ENCODE measurements at places on chromosomes 12 and 14.

DNA sequence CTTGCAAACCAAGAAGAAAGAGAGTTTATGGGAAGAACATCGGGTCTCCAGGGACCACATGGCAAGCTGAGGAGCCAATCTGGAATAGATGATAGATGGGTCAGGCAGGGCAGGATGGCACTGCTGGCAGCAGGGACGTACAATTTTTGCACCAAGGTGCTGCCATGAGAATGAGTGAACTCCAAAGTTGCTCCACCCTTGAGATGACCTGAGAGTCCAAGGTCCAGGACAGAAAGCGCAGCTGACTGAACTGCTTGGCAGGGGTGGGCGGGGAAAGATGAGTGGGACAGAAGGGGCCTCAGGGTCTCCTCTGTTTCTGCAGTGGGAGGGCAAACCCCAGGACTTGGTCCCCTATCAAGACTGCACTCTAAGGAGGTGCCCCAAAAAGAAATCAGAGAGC is 136.7 kb upstream of the GSC start:
- no peak for DNase-seq

DNA sequence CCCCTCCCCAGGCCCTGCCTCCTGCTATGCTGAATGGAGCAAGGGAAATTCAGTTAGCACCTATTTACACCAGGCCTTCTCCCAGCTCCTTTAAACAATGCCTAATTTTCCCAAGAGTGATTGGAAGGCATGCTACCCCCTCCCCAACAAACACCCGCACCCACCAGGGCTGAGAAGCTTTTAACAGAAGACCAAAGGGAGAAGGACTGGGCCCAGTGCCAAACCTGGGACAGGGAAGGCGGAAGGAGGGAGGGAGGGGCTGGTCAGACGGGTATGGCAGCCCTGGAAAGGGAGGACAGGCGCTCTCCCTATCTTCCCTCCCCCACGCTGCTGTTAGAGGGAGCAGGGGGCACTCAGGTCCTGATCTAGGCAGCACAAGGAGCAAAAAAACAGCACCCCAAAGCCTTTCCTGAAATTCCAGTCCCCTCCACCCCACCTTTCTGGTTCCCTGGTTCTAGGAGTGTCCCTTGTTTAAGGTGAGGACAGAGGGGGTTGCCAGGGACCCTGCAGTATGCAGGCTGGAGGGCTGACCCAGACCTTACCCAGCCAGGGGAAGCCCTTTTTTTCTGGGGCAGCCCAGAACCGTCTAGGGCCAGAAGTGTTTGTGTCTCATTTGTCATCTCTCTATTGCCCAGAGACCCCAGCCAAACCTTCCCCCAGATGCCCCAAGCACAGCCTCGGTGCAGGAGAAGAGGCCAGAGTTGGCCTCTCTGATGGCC is 2.4 kb upstream of the KRT8 start:
- DNase-seq = no peak

DNA sequence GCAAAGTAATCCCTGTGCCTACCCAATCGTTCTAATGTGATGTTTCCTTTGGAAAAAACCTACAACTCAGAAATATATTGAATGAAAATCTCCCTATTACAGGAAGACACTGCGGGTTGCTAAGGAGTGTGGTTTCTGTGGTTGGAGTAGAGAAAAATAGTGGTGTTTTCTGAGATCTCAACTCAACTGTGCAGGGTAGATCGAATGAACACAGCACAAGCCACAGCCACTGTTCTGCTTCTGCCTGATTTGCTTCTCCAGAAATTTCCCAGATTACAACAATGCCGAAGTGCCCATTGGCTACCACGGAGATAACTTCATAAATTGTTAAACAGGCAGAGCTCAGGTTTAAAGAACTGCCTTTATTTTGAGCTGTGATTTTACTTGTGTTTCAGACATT is 480.4 kb downstream of the DIO2 start:
- DNase-seq = no peak

- no peak for DNase-seq
Measured at GRCh38 chr12:120229071-120229486, 28.2 kb upstream of the RPLP0 start.

DNA sequence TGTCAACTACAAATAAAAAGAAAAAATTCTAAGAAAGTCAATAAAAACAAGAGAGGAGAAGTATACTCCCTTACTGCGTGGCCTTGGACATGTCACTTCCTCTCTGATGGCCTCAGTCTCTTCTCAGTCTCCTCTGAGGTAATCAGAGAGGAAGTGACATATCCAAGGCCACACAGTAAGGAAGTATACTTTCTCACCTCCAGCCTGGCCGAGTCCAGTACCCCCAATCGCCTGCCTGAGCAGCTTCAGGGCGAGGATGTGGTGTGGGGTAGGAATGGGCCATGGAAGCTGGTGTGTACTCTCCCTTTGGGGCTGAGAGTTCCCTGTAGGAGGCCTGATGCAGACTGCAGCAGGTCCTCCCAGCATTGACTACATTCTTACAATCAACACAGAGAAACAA is 15.8 kb downstream of the VDR start:
- peak; percentile 52 for DNase-seq

DNA sequence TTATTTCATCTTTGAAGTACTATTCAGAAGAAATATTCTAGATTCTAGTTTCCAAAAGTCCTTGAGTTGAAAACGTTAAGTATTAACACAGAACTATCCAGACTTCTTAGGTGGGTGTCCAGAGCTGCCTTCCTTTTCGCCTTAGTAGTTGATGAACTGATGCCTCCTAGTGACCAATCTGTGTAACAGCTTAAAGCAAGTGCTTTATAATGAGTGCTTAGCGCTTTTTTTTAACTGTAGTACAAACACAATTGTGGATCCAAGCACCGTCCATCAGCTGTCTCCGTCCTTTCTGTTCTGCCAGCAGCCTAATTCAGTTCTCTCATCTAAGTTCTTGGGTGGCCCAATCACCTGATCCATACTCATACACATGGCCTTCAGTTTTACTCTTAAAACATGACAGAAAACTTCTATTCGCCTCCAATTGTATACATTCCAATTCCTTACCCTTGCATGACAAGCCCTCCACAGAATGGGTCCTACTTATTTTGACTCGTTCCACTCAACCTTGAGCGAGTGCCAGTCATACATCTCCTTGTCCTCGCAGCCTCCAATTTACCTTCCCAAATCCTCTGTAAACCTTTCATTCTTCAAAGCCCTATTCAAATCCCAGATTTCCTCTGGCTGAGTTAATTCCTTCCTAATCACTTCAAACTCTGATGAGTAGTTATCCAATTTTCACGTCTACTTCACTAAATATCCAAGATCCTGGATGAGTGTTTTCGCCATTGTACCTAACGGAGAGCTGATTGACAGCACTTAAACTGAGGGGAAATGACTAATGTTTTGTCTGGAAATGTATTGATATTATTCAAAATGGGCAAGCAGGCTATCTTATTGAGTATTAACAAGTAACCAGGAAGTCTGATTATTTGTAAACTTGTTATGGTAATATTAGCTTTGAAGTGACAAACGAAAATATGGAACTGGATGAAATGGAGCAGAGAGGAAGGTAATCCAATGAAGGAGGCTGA is 5.8 kb upstream of the PHLDA1 start:
- peak; percentile 32 for DNase-seq

DNA sequence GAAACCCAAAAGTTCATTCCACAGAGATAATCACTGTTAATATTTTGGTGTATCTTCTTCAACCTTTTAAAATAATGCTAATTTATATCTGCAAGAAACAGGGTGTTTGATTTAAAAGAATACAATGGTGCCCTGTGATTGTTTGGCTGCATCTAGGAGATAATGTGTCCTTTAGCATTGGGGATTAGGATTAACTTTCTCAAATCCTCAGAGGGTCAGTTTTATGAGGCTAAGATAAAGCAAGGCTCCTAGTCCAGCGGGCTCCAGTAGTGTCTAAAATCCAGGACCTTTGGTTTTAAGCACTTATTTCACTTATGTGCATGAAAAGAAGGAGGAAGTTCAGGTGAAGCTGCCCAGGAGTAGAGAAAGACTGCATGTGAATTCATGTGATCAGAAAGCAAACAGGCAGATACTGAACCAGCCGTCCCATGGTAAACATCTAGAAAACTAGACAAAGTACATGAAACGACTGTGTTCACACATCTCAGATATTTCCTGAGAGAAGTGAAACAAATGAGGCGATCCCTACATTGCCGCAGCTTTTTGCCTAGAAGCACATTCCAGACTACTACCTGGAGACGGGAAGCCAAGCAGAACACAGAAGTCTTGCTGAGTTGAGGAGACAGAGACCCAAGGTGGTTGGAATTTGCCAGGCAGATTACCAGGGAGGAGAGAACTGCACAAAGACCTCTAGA is 129.1 kb upstream of the MAX start:
- DNase-seq = no peak

DNA sequence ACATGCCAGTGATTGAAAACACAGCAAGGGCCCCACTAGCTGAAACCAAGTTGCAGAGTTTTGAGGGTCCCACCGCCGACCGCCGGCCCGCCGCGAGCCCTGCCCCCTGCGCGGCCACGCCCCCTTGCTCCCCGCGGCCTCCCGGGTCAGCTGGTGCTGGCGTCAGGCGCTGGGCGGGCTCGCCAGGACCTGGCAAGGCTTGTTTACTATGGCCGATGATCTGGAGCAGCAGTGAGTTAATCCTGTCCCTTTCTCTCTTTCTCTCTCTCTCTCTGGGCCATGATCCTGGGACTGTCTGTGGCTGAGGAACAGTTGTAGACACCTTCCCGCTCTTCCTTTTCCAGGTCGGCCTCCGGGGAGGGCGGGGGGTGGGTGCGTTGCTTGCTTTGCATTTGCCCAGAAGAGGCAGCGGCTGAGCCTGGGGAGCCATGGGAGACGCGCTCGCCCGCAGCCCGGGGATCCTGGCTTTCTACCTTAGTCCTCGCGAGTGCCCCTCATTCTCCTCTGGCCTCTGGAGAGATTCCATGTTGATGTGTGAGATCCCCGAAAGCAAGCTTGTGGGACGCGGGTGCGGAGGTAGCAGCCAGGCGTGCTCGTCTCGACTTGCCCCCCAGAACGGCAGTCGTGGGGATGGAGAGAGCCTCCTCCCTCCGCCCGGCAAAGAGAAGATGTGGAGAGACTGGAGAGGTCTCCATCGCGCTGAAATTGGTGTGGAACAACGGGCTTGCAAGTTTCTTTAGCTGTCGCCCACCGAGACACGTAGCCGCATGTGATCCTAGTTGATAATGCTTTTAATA is at the start of gene ABHD4:
Gene ABHD4 (plus strand): TSS at position 202 of the 797 bp plus-strand sequence. CDS start 7 bp downstream, at position 209.
- DNase-seq = peak; percentile 70

DNA sequence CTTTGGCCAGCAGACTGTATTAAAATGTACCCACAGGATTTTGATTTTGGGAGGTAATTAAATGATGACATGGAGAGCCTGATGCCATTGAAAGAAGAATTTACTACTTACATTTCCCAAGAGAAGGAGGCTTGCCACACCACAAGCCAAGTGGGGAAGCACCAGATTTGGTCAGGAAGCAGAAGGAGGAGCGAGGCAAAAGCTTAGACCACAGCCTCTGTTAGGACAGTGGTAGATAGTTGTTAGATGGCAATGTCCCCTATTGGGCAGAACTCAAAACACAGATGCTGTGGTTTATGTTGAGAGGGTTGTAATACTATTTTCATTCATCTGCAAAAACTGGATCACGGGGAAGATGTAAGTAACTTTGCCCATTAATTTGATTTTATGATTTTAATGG is 709.4 kb downstream of the VRK1 start:
- DNase-seq = no peak

- peak; percentile 35 for DNase-seq
Measured at GRCh38 chr12:108730365-108731104, 783 bp downstream of the CORO1C start.

DNA sequence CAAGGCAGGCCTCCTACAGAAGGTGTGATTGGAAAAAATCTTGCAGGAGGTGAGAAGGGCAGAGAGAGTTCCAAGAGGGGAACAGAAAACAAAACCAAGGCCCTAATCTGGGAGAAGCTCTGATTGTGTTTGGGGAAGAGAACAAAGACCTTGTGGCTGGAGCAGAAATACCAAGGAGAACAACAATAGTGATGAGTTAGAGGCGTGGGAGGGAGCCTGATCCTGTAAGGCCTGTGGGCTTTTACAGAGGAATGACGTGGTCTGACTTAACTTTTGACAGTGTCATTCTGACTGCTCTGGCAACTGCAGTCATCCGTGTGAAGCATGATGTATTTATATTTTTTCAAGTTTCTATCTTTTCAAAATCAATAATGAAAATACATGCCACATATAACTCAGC is 200.6 kb downstream of the ANO4 start:
- DNase-seq = no peak

GRCh38 chr12:58204071-58204470 is 262.7 kb downstream of the ATP23 start:
- DNase-seq = no peak

- DNase-seq = no peak
Measured at GRCh38 chr12:121964813-121965643, 46.6 kb downstream of the CFAP251 start.

GRCh38 chr14:65412856-65413738 is 567 bp downstream of the FUT8 start:
- DNase-seq = peak; percentile 30

DNA sequence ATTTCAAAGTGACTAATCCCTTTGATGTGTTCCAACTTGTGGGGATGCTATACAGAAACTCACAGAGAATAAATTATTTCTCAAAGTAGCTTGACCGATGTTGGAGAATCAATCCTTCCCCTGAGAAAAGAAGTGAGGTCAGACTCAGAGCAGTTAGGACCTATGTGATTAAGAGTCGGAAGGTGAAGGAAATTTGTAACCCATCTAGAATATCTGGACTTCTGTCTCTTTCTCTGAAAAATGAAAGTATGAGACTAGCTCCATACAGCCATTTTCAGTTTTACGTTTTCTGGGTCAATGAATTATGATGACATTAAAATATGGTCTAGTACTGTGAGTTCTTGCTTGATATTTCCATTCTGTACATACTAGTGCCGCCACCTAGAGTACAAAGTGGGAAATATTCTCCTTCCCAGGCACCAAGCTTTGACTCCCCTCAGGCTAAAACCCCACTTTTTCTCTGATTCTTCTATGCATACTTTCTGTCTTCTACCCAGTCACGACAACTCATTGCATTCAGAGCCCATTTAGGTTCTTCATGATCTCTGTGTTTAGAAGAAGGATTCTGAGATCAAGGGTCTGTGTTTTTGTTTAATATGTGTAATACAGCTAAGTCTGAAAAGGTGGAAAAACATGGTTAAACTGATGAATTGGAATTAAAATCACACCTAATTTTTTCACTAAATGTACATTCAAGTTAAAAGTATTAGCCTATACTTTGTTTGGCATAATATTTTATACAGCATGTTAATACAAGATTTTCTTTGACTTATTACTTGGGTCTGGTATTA is 6.9 kb upstream of the NTS start:
- DNase-seq = no peak
